Nephron progenitor cell (in vitro differentiated cells): ENCODE measurements at places on chromosomes 11 and 22.
A peak's percentile ranks its signal among the peaks of the same experiment; 100 is the strongest.

DNA sequence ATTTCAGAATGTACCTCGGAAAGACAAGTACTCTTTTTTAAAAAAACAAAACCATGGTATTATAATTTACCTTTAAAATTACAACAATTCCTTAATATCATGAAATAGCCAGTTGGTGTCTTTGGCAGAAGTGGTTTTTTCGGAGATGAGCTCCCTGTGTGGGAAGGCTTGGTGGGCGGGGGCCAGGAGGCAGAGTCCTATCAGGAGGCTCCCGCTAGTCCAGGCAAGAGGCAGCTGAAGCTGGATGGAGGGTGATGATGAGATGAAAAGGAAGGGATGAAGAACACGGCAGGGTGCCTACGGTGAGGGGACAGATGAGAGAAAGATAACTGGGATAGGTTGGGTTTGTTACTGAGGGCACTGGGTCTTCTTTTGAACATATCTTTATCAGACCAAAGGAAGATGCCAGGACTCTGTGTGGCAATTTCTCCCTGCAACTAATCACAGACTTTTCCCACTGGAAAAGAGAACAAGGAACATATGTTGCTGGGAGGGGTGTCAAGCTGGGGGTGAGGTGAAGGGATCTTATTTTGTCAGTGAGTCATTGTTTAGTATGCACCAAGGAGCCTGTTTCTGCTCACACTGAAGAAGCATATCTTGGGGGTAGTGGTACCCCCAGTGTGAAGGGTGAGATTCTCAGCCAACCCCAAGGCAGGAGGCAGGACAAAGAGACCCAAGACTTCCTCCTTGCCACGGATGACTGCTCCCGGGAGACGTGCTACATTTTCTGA lies 91.5 kb upstream of the YWHAH start:
- no peak for DNase-seq

DNA sequence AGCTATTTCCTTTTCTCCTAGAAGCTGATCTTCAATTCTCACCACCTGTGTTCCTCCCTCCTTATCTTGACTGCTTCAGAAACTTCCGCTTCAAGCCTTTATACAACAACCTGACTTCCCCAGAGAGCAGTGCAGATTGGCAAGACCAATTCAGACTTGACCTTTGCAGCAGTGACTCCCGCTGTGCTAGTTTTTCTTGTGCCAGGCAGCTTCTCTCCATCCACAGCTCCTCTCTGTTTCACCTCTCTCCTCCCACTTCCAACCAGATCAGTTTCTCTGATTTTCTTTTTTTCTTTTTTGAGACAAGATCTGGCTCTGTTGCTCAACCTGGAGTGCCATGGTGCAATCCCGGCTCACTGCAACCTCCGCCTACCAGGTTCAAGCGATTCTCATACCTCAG lies 74.3 kb downstream of the GRAMD1B start:
- no peak for DNase-seq

GRCh38 chr11:2209900-2210321 lies 38.3 kb upstream of the TH start:
- DNase-seq, result no peak

- no peak for DNase-seq
These were observed 57.5 kb upstream of the RBFOX2 start for GRCh38 chr22:36086170-36086490.

DNA sequence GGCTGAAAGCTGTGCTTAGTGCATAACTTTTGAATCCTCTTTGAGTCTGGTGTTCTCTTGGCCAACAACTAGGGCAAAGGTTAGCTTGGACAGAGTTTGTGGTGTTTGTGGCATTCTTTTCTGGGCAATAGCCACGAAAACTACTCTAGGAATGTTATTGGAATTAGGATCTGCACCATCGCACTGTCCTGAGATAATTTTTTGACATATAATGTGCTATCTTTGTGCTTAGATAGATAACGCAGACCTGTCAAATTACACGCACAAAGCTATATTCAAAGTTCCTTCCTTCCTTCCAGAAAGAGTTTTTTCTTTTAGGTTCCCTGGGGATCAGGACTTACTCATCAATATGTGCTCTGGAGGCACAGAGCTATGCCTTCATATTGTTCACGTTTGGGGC lies 166.8 kb upstream of the MTMR2 start:
- DNase-seq, result no peak

DNA sequence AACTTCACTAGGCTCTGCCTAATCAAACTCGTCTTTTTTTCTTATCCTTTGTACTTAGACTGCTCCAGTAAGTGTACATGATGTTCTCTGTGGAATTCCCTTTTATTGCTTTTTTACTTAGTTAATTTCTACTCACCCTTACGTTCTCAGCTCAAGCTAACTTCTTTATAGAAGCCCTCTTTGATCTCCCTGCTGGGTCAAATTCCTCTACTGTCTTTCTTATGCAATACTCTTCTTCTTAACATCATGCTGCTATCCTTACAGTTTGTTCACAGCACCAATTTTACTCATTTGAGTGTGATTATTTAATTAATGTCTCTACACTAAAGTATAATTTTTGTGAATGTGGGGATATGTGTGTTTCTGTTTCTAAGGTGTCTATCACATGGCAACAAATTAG lies 498.3 kb downstream of the CNTN5 start:
- no peak for DNase-seq

DNA sequence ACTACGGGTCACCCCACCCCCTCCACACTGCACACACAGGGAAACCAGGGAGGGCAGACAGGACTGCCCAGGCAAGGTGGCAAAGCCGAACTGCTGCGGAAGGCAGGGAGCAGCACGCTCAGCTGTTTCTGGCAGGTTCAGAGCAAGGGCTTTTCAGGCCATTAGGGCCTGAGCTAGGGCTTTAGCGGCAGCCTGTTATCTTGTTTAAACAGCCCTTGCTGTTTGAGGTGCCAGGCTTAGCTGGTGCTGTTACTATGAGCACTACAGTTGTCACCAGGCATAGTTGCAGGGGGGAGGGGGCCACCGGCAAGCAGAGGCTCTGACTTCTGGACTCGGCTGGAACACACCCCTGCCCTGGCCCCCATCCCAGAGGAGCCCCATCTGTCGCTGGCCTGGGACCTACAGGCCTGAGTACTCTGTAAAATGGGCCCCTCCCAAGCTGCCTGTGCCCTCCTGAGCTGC lies 34.9 kb downstream of the RSPH14 start:
- no peak for DNase-seq

- no peak for DNase-seq
These were observed 294.5 kb downstream of the TBC1D22A start for GRCh38 chr22:47056776-47057470.

- peak; percentile 49 for DNase-seq
These were observed 103.4 kb upstream of the NECTIN1 start for GRCh38 chr11:119832202-119832935.

DNA sequence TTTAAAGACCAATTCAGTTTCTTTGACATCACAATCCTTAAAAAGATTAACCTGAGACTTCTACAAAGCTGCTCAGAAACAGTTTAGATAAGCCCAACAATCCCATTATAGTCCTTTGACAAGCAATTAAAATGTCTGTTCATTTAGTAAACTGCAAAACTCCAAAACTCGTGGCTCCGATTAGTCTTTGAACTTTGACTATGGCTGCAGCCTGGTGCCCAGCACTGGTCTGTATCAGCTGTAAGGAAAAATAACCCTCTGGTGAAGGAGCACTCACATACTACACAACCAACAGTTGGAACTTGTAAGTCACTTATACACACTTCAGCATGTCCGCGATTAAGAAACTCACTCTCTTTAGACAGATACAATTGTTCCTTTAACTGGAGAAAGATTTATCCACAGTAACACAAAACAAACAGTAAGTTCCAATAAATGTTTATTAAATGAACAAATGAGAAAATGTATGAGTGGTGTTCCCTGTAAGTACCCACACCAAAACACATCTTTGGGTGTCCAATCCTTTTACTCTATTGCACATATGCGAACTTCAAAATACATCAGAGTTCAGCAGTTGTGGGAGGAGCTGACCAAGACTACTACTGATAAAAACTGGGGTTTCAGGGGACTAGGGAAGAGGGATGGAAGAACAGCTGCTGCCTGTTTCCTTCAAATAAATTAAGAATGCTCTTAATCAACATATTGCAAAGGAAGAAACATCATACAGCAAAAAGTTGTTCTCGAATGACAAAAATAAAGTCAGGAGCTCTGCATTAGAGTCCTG lies 36.4 kb downstream of the PITPNB start:
- no peak for DNase-seq

DNA sequence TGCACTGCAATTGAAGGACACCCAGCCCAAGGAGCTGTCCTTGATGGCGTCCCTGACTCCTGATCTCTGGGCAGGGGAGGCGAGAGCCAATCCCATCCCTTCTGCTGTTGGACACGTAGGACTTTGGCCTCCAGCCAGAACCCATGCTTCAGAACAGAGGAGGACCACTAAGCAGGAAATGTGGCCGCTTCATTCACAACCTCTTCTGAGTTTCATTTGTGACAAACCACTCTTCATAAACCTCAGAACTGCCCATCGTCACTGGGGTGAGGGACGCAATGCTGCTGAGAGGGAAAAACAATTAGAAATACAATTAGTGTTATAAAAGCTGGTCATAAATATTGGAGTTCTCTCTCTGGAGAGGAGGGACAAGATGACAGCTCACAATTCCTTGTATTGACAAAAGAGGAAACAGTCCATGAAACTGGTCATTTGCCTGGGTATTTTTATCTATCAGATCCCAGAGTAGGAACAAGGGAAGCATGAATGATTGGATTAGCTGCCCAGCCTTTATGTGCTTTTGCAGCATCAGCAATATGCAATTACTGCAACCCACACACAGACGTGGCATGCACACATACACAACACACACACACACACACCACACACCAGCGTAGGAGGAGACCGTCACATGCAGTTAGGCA lies 216.5 kb upstream of the CADM1 start:
- no peak for DNase-seq

DNA sequence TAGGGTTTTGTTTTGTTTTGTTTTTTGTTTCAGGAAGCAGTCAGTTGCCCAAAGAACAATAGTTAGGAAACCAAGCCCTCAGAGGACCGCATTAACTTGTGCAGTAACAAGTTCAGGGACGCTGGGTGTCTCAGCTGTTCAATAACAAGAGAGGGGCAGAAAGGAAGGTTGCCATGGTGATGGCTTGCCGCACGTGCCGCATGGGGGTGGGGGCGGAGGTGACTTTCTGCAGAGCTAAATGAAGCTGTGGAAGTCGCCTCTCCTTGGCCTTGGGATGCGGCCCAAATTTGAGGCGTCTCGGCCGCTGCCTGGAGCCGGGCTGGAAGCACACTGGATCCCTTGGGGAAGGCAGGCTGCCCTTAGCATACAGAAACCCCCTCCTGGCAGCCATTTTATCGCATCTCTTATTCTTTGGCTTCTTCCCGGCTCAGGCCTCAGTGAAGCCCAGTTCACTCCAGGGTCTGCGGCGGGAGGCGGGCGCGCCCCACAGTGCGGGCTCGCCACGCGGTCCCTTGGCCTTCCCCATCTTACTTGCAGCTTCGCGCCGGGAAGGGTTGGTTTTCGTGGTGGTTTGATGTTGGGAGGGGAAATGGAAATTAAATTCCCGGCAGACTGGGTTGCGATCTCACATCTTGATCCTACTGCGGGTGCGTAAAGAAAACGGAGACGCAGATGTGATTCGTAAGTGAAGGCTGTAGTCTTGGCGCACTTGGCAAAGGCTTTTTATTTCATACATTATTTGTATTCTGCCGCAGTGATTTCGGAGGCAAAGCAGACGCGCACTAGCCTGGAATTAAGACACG lies 94.3 kb downstream of the SLC17A6 start:
- DNase-seq, result peak; percentile 40

DNA sequence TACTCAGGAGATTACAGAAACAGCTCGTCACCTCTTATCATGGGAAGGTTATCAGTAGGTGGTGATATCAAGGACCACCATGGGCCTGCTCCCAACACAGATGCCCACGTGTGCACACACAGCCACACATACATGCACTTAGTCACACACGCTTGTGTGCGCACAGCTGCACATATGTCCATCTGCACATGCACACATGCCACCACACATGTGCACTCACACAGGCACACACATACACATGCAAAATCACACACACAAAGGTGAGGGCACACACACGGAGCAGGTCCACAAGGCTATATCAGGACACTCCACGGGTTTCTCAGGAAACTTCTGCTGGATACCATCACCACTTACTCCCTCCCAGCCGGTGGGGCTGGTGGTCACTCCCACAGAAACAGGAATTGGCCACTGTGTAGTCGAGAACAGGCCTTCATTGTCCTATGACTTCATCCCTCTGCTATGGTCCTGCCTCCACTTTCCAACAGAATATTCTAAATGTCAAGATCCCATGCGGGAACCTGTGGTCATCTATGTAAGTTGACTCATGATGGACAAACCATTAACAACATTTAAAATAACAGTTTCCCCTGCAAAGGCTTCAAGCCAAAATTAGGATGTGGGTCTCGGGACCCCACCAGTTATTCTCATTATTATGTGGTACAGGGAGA lies 2.2 kb downstream of the C11orf24 start:
- no peak for DNase-seq

DNA sequence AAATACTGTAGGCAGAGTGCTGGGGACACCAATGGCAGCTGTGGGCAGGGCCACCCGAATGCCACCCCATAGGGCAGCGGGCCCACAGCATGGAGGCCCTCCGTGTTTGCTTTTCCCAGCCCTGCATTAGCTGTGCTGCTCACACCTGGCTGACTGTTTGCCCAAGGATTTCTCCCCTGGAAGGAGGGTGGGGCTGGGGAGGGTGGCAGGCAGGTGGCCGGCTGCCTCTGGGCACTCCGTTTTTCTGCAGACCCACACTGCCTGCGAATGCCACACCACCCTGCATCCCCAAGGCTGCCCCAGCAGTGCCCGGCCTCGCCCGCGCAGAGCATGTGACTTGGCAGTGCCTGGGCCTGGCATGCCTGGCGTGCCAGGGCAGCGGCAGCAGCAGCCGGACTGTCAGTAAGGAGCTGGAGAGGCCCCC lies 19.6 kb downstream of the DAGLA start:
- DNase-seq, result no peak

DNA sequence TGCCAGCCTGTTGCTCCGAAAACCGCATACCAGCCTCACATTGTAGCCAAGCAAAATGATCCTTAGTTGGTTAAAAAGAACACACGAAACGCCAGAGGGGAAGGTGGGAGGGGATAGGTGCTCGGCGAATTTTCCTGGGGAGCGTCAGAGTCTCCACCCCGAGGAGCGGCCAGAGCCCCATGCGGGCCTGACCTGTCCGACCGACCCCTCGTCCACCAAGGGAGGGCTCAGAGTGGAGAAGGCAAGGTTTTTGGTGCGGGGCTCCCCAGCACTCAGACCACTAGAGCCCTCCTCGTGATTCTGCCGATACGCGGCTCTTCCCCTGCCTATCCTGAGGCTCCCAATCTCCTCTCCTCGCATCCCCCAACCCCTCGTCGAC lies 39.6 kb downstream of the DIXDC1 start:
- DNase-seq, result no peak

GRCh38 chr11:33835143-33835878 lies 56.6 kb downstream of the LMO2 start:
- DNase-seq, result no peak

DNA sequence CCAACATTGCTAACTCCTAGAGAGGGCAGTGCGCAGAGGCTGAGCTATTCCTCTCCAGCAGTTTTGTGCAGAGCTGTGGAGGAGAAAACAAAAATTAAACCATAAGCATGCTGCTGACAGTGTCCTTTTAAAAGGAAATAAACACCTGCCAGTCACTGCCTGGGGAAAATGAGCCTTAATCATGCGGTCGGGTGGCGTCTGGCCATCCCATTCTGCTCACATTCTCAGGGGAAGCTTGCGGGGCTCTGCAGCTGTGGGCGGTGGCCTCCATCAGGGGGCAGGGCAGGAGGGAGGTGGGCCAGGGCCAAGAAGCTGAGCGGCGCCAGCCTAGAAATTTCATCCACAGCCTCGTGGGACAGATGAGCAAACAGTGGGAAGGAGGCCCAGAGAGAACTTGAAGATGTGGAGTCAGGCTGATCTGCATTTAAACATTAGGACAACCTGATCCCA lies 71.0 kb upstream of the TP53I11 start:
- peak; percentile 35 for DNase-seq

GRCh38 chr22:49583886-49584505 lies 243.7 kb downstream of the BRD1 start:
- DNase-seq, result no peak
